ENCODE measurements at places on chromosomes 6 and 20. TPM values are rescaled to one million over a fixed set of nuclear protein-coding genes. Genes with fewer than 3 reads are reported as not detected.

DNA sequence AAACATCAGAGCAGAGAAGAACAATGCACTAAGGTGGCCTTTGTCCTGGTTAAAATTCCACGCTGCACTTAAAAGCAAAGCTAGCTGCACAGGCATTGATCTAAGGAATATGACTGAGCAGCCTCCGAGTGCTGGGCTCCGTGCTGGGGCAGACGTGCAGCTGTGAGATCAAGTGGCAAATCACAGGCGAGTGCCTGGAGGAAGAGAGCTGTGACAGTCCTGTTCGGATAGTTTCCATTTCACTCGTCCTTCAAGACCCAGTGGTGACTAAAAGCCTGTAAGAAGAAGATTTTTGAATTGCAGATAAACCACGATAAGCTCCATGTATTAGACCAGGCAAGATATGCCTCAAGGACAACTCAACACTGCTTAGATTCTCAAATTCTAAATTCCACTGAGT, 247.9 kb downstream of the ANKRD60 start:
- no peak for DNase-seq

DNA sequence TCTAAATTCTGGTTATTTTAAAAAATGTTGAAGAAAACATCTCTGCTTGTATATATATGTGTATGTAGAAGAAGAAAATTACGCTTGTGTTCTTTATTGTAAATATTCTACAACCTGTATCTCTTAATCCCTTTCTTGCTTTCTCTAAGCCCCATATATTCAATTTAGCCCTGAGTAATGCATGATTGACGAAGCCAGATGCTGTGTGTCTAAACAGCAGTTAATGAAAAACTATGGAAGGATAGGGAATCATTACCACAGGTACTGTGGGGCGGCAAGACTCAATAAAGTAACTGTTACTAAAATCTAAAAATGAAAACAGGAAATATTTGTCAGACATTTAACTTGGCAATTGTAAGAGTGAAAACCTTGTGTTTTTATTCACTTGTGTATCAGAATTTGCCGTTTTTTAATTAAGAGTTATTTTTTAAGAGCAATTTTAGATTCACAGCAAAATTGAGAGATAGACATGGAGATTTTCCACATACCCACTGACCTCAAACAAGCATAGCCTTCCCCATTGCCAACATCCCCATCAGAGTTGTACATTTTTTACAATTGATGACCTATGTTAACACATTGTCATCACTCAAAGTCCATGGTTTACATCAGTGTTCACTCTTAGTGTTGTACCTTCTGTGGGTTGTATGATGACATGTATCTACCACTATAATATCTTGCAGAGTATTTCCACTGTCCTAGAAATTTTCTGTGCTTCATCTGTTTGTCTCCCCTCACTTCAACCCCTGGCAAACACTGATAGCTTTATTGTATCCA, 76.7 kb downstream of the BCKDHB start:
- DNase-seq: no peak

- DNase-seq: no peak
Observed at GRCh38 chr6:9463311-9463710, 951.6 kb downstream of the TFAP2A start.

DNA sequence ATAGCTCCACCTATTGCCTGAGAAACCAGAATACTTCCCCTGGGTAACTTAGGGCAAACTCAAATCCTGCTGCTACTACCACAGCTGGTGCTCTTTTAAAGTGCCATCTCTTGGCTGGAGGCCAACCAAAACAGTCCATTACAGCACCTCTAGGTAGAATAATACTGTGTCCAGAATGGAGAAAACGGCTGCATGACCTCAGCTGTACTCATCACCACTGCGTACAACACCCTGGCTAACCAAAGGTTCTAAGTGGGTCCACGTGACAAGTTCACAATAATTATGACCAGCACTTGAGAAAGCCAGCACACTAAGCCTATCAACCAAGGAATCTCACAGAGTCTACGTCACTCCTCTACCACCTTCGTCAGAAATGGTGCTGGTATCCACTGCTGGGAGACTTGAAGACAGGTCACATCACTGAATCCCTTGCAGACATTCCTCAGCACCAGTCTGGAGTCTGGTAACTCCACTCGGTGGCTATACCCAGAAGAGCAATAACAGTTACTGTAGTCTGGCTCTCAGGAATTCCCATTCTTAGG, 40.9 kb upstream of the PKIB start:
- DNase-seq: no peak

Gene ZFP57
- total RNA-seq: not detected

Gene MUC22
- total RNA-seq: not detected

Gene OR12D2
- total RNA-seq: not detected

Measured in CD8-positive, alpha-beta T cell (primary cell).